A673 (cell line): ENCODE measurements at places on chromosomes 1 and 21.

DNA sequence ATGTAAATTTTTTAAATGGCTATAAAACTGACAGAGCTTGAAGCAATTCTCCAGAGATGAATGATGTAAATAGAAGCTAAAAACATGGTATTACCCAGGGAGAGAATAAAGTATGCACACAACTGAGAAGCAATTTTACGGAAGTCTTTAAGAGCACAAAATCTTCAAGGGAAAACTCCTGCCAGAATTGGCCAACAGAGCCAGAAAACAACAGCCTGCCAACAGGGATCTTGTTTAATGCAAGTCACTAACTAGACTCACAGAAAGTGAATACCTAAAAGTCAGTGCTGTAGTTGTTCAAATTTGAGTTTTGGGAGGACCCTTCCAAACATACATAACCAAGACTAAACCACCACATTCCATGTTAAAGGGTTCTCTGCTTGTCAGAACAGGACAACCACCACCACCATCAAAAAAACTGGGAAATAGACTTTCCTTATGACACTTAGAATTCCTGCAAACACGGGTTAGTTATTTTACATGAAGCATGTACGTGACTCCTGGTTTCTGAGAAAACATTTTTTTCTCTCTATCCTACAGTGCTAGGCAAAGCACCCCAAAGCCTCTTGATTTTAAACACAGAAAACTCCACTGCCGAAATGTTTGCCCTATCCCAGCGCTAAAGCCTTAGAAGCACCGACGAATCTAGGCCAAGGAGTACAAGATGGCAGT, 1.6 kb downstream of the EPS15 start:
- DNase-seq, result peak; percentile 52

- DNase-seq, result no peak
These were observed 254.3 kb downstream of the RGS7 start for GRCh38 chr1:241102664-241103063.

DNA sequence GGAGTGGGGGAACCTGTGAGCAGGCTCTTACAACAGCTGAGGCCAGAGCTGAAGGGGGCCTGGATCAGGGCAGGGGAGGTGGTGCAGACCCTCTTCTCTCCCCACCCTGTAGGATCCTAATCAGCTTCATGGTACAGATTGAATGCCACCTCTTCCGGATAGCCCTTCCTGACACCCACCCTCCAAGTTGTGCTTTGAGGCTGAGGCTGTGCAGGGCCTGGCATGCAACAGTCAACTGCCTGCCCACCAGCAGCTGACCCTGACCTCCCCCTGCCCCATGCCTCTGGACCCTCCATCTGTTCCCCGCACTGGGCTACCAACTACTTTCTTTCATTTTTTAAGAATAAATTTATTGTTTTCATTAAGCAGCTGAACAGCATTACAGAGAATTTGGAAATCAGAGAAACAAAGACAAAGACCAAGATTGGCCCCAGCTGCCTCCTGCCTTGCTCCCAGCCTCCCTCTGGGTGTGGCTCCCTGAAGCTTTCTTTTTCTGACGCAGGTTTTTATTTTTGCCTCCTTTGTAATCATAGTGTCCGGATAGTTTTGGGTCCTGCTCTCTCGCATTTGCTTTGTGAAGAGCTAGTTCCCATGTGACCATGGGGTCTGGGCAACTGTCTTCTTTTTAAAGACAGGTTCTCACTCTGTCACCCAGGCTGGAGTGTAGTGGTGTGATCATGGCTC, 12.8 kb downstream of the ZNF362 start:
- no peak for DNase-seq

GRCh38 chr1:57190898-57191297, 225.1 kb upstream of the C8B start:
- no peak for DNase-seq

DNA sequence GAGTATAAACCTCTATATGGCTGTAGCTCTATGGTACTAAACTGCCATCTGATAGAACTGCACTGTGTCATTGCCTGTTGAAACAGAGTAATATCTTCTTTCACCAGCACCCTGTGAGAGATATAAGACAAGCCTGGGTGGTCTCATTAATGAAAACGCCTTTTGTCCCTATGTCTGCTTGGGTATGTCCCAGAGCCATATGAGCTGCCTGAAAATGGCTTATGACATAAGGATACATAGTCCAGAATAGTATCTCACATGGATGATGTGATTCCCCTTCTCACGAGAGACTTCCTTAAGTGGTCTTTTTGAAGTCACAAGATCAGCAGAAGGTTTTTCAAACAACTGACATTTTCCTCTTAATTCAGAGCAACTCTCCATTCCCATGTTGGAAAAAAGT, 7.3 kb upstream of the TMCC2 start:
- DNase-seq, result no peak
